ENCODE measurements at places on chromosomes 7 and 10.

- DNase-seq, result peak; percentile 76
These were observed 934 bp downstream of the PRTFDC1 start for GRCh38 chr10:24951201-24952142.

DNA sequence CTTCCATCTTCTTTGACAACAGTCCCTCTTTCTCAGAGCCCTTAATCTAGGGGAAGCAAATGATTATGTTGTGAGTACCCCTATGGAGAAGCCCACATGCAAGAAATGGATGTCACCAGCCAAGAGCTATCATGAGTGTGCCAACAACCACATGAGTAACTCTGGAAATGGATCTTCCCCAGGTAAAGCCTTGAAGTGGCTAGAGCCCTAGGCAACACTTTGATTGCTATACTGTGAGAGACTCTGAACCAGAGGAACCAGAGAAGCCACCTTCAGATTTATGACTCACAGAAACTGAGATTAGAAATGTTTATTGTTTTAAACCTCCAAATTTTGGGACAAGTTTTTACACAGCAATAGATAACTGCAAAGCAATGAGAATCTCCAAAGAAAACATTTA, 60.9 kb upstream of the COL1A2 start:
- DNase-seq, result no peak

DNA sequence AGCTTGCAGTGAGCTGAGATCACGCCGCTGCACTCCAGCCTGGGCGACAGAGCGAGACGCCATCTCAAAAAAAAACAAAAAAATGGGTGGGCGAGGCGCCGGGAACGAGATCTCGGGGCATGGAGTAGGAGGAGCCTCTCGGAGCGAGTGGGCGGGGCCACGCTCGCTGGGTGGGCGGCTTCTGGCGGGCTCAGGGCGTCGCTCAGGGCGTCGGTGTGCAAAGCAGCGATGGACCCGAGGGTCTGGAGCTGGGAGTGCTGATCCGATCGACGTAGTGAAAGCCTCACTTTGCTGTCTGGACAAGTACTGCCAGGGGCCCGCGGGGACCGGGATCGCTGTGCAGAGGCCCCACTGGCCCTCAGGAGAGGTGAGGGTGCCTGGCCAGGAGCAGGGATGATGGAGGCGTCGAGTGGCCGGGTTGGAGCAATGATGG, 22.6 kb upstream of the AMZ1 start:
- DNase-seq, result no peak

DNA sequence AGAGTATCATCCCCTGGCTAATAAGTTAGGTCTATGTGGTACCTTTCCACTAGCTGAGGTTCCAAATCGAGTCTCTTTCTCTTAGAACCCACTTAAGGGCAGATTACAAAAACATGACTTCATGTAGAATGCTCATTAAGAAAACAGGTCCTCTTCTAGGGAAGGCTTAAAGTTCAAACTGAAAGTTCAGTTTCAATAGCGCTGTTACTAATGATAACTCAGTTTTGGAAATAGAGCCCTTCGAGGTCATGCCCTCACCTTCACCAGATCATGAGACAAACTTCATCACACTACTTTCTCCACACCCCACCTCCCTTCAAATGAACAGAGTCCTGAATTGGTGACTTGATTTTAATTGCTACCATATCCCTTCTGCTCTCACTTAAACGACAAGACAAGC, 26.2 kb downstream of the HGF start:
- DNase-seq, result no peak

GRCh38 chr10:129029851-129030602, 437.0 kb upstream of the MGMT start:
- no peak for DNase-seq

DNA sequence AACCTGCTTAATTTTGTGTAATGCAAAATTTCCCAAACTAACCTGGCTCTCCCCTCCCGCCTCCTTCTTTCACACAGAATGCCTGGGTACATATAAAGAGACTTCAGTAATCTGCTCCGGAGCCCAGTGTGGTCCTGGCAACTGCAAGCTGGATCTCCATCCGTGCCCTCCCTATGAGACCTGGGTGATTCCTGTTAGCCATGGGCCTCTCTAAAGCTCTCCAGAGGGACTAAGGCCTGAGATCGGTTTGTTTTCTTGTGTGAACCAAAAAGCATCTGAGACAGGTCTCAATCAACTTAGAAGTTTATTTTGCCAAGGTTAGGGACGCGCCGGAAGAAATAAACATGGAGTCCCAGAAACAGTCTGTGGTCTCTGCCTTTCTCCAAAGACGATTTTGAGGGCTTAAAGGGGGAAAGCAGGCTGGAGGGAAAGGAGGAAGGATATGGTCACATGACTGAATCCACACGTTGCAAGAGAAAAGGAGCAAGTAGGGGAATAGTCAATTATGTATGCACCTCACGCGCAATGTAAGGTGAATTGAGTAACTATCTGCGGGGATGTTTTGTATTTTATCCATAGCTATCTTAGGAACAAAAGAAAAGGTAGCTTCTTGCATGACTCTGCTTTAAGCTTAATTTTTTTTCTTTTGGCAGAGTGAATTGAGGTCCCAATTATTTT, 46.2 kb upstream of the CCDC3 start:
- DNase-seq, result no peak

- no peak for DNase-seq
These were observed 5.4 kb upstream of the DMTF1 start for GRCh38 chr7:87146740-87147386.

- no peak for DNase-seq
These were observed 1.4 kb downstream of the GCK start for GRCh38 chr7:44187636-44188416.

DNA sequence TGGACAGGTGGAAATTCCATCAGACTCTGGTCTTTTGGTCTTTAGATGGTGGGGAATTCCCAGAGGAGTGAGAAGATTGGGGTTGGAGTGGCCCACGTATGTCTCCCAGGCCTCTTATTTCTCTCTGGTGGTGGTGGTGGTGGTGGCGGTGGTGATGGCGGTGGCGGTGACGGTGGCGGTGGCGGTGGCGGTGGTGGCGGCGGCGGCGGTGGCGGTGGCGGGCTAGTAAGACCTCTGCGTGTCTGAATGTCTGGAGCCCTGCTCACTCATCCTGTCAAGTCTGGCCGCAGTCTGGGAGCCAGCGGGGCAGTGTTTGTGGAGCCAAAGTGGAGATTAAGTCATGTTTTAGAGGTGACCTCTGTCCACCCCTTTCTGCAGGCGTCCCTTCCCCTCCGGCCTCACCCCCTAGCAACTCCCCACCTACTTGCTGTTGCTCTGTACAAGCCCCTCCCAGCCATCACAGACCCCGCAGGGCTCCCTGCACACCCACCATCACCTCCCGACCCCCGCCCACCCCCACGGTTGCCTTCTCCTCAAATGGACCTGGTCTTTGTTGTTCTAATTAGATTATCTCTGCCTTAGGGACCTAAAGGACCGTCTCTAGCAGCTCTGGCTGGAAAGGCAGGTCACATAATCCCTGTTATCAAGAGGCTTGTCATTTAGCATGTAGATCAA, 165.0 kb upstream of the TBX20 start:
- no peak for DNase-seq

- no peak for DNase-seq
These were observed 292.5 kb downstream of the GFRA1 start for GRCh38 chr10:115980470-115980869.

DNA sequence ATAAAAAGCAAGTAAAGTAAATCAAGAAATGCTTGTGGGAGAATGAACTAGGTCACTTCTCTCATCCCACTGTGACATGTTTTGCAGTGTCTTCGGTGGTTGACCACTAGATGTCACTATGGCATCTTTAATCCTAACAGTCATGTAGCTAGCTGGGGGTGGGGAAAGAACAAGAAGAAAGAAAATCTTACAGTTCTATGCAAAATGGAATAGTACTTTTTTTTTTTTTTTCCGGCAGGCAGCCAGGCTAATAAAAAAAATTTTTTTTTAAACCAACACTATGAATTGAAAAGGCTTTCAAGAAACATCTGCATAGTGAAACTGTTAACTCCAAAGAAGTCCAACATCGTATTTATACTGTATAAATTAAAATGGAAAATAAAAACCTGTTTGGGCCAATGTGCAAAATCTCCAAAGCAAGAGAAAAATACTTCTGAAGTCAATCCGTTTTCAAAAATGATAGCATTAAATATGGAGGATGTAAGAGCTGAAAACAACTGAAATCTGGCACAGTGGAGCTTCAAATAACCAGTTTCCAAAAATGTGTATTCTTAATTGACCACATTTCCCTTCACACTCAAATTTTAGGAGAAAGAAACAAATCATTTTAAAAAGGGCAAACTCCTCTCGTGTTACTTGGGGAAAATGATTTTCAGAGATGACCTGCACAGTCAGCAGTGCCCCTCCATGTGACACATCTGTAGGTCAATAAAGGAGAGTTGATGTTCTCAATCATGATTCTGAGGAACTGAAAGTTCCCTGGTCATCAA, 38.5 kb downstream of the CDK1 start:
- peak; percentile 50 for DNase-seq

DNA sequence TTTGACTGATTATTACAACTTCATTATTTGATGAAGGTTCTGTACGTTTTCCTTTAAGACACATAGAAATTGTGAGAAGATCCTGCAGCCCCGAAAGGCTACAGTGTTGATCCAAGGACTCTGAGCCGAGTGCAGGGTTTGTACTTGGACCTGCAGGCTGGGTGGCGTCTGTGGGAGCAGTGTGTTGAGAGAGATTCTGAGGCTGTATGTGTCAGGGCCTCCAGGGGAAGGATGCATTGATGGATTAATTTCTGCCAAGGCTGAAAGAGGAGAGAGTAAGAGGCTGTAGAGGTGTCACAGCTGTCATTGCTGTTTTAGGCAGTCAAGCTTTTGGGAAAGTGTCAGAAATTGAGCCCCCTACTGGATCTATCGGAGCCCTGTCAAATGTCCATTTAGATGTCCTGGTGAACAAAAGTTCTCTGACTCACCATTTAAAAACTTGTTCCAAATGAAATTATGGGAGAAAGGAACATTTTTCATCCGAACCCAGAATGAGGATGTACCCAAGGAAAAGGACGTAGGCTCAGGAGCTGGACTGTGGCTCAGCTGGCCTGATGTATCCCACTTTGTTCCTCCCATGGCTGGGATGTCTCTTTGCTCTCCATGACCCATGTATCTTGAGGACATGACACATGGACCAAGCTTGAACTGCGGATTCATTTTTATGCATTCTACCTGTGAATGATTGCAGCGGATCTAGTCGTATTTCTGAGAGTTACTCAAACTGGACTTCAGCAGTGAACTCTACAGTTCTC, 102.2 kb downstream of the TCF7L2 start:
- no peak for DNase-seq

DNA sequence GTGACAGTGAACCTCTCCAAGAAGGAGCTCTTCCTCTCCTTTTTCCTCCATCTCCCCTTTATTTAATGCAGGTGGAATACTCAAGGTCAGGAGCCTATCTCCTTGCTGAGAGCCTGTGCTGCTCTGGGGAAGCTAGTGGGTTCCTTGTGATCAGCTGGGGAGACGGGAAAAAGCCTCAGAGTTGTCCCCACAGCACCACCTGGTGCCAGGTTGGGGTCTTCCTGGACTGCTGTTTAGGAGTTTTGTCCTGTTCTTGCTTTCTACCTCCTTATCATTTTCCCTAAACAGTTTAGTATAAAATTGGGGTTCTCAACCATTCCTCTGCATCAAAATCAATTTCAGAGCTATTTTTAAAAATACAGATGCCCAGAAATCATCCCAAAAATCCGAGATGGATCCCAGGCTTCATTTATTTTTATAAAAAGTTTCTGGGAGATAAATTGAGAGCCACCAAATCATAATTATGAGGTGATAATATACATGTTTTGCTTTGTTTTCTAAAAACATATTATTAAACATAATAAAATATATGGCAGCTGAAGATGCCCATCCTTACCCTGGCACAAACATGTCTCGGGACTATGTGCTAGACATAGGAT, 44.3 kb downstream of the MACC1 start:
- peak; percentile 69 for DNase-seq

- no peak for DNase-seq
These were observed 201.2 kb upstream of the PRKCQ start for GRCh38 chr10:6781133-6781770.

GRCh38 chr7:36486336-36486735, 96.7 kb downstream of the ANLN start:
- DNase-seq, result no peak

GRCh38 chr10:69730251-69731156, 71.2 kb upstream of the COL13A1 start:
- no peak for DNase-seq

- no peak for DNase-seq
These were observed 153.2 kb downstream of the KLF6 start for GRCh38 chr10:3631701-3632330.

DNA sequence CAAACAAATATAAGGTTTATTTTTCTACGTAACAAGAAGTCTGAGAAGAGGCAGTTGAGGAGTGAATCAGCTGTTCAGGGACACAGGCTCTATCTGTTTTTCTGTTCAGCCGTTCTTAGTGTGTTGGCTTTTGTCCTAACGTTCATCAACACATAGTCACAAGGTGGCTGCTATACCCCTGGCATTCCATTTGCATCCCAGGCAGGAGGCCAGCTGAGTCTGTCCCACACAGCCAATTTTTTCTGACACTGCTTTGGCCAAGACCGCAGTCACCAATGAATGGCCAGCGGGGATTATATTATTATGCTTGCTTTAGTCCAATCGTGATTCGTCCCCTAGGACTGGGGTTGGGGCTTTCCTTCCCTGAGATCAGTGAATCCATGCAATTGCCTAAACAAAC, 143.4 kb upstream of the CHST15 start:
- no peak for DNase-seq

- DNase-seq, result no peak
These were observed 273.9 kb downstream of the RPS24 start for GRCh38 chr10:78307576-78307975.

GRCh38 chr10:59177031-59177797, 771 bp downstream of the PHYHIPL start:
- DNase-seq, result no peak

GRCh38 chr10:14839305-14839695, 1.2 kb downstream of the HSPA14 start:
- DNase-seq, result no peak

GRCh38 chr10:44780426-44780825, 130.7 kb upstream of the TMEM72 start:
- DNase-seq, result no peak

DNA sequence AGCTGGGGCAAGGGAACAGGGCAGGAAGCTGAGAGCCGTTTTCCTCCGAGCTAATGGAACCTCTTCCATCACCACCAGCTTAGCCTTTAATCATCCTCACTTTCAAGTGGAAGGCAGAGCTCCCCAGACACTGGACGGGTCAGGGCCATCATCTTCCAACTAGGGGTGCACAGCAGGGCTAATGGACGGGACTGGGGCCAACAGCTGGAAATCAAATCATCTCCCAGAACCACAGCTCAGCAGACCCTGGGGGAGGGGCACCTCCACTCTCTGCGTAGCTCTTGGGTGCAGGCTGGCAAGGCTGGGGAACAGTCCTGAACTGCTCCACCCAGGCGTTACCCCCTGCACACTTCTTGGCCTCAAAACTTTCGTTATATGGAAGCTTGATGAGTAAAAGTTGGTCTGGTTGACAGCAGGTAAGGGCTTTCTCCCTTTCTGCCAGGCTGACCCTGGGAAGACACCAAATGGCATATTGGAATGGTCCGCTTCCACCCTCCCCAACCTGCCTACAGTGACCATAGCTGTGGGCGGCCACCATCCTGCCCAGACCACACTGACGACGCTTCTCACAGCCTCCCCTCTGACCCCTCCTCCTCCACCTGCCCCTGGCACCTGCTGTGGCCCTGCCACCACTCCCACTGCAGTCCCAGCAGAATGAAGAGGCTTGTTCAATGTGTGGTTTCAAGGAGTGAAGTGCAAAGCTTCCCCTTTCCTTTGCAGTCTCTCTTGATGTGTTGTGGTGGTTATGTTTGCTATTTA, 51.7 kb upstream of the RET start:
- no peak for DNase-seq
